ENCODE measurements at places on chromosomes 7 and 10. TPM values are rescaled to one million over a fixed set of nuclear protein-coding genes. Genes with fewer than 3 reads are reported as not detected.

Gene EN2
- total RNA-seq: under 0.01 TPM

Gene CNPY1
- total RNA-seq: not detected

Gene IL2RA
- not detected for total RNA-seq

Gene MYOZ1
- total RNA-seq: not detected

Gene H2BK1
- not detected for total RNA-seq

Gene RPEL1
- total RNA-seq: 0.09 TPM

Gene CYP2C19
- not detected for total RNA-seq

Gene TMEM229A
- total RNA-seq: not detected

Gene NEBL
- total RNA-seq: 0.22 TPM

Gene C7orf33
- total RNA-seq: not detected

Gene GIMAP1
- total RNA-seq: 21.1 TPM

Gene CD36
- total RNA-seq: 217 TPM

Gene TSPAN15
- total RNA-seq: 86.2 TPM

Gene NUDT13
- total RNA-seq: 2.2 TPM

Gene FAM25G
- total RNA-seq: not detected

Gene RPS24
- total RNA-seq: 2,730 TPM

Gene DMBT1
- not detected for total RNA-seq

Gene GIMAP8
- 241 TPM for total RNA-seq

Gene HYAL4
- 0.22 TPM for total RNA-seq

Gene SPDYE11
- total RNA-seq: not detected

Gene TAS2R41
- not detected for total RNA-seq

Gene STOX1
- total RNA-seq: 0.09 TPM

Gene ZNF680
- 12.6 TPM for total RNA-seq

Gene HTR5A
- not detected for total RNA-seq

Gene PTER
- total RNA-seq: 12.2 TPM

Gene ASZ1
- total RNA-seq: not detected

Gene NANOS1
- 0.43 TPM for total RNA-seq

Gene CCDC146
- total RNA-seq: 1.2 TPM

Gene NAT16
- not detected for total RNA-seq

Gene MAD1L1
- 41.6 TPM for total RNA-seq

Gene ANLN
- total RNA-seq: 9.0 TPM

Gene KCNH2
- total RNA-seq: not detected

Gene LIPA
- 270 TPM for total RNA-seq

Gene GPR26
- not detected for total RNA-seq

Gene ASAH2
- 0.60 TPM for total RNA-seq

Data from dermis lymphatic vessel endothelial cell (primary cell).